Lung (tissue), 17 donors: ENCODE measurements at places on chromosomes 11 and 22. TPM values are rescaled to one million over a fixed set of nuclear protein-coding genes. Genes with fewer than 3 reads are reported as not detected.

- no peaks in the 10 kb centered on the region for H3K27me3 ChIP-seq
- H3K4me3 ChIP-seq = peak within 1 kb of the TSS; percentile 99
- peaks cover 11% of the 10 kb centered on the region for H3K36me3 ChIP-seq
- H3K27ac ChIP-seq = peak within 1 kb of the TSS; percentile 99
Measured at GRCh38 chr11:106077609-106078455, at the start of gene AASDHPPT. AASDHPPT (plus strand) TSS chr11:106077662; CDS start chr11:106077711, 49 bp downstream.

DNA sequence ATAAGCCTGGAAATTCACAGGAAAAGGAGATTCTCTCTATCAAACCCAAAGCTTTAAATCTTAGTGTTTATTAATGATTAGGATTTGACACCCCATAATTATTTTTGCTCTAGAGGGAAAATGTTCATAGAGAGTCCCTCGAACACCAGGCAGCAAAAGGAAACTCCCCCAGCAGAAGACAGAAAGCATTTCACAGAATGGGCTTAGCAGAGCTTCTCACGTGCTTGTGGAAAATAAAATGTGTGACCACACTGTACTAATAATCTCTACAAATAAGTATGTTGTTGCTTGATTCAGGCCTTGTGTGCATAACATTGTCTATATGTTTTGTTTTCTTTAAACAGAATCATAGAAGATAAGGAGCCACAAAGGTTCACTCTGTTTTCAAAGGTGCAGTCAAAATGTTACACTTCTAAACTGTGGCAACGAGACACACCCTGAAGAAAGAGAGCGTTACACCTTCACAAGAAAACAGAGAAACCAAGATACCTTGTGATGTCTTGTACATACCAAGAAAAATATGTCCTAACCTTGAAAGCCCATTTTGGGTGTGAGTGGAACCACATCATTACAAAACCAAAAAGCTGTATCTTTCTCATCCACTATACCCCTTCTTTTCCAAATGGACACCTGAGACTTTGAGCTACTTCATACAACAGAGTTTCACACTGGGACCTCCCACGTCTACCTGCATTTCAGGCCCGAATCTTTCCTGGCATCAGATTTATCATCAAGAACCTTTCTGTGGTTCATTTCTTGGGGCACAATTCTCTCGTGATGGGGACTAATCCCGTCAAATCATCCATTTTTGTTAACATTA is 282.5 kb downstream of the ETS1 start:
- no peaks in the 10 kb centered on the region for H3K36me3 ChIP-seq
- H3K27ac ChIP-seq = no peak overlapping the region
- no peak for DNase-seq
- no peaks in the 10 kb centered on the region for H3K4me1 ChIP-seq
- no peaks in the 10 kb centered on the region for H3K27me3 ChIP-seq
- H3K4me3 ChIP-seq = no peak overlapping the region

GRCh38 chr11:124644426-124645280 is 22.0 kb downstream of the TBRG1 start:
- H3K36me3 ChIP-seq = peaks cover 5% of the 10 kb centered on the region
- no peak overlapping the region for H3K27ac ChIP-seq
- peak; percentile 77 for DNase-seq
- no peak overlapping the region for H3K4me3 ChIP-seq
- no peaks in the 10 kb centered on the region for H3K4me1 ChIP-seq

- H3K4me1 ChIP-seq = no peaks in the 10 kb centered on the region
- no peak overlapping the region for H3K27ac ChIP-seq
- no peaks in the 10 kb centered on the region for H3K36me3 ChIP-seq
- no peaks in the 10 kb centered on the region for H3K27me3 ChIP-seq
- H3K4me3 ChIP-seq = no peak overlapping the region
Measured at GRCh38 chr11:86456075-86456939, 81.6 kb downstream of the CCDC81 start.

Gene PHF21B
- total RNA-seq = 0.43 TPM

Gene NCAPD3
- total RNA-seq = 23.5 TPM

Gene KRTAP5-10
- total RNA-seq = not detected

DNA sequence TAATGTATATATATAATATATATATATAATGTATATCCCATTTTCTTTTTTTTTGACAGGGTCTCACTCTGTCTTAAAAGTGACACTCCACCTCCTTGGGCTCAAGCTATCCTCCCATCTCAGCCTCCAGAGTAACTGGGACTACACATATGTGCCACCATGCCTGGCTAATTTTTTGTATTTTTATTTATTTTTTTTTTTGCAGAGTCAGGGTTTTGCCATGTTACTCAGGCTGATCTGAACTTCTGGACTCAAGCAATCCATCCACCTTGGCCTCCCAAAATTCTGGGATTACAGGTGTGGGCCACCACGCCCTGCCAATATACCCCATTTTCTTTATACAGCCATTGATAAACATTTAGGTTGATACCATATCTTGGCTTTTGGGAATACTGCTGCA is 33.9 kb upstream of the SLC22A24 start:
- H3K4me1 ChIP-seq = no peaks in the 10 kb centered on the region
- no peak overlapping the region for H3K27ac ChIP-seq
- no peaks in the 10 kb centered on the region for H3K36me3 ChIP-seq
- no peak overlapping the region for H3K4me3 ChIP-seq
- DNase-seq = no peak

DNA sequence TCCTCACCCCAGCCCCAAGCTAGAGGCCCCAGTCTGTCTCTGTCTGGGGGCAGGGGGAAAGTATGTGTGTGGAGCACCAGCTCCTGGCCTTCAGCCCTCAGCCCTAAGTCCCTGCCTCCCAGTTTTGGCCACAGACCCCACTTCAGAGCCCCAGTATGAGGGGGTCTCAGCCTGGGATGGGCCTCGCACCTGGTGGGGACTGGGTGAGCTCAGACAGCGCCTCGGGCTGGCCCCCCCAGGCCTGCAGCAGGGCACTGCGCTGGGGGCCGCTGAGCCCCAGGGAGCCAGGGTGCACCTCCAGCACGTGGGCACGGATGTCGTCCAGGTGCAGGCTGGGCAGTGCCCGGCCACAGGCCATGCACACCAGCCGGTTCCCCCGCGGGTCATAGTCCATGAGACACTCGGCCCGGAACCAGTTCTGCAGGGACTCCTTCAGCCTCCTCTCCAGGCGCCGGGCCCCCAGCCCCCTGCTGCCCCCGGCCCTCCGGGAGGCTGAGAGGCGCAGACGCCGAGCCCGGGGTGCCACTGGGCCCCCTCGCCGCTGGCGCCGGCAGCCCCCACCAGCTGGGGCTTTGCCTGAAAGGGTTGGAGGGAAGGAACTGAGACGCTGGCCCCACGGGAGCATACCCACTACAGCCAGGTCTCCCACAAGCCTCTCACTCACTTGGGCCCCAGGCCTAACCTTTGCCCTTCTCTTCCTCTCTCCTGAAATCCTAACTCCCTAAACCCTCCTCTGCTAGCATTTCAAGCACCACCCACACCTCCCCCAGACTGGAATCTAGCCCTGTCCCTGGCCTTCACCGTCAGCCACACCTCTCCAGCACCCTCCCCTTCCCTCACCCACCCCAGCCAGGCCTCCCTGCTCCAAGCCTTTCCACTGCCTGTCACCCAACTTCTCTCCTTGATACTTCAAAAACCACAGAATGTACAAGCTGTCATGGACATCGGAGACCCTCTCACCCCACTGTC is 3.6 kb downstream of the ZFTA start:
- H3K27ac ChIP-seq = no peak overlapping the region
- peaks cover 2% of the 10 kb centered on the region for H3K27me3 ChIP-seq
- peaks cover 3% of the 10 kb centered on the region for H3K4me1 ChIP-seq
- peaks cover 4% of the 10 kb centered on the region for H3K36me3 ChIP-seq

DNA sequence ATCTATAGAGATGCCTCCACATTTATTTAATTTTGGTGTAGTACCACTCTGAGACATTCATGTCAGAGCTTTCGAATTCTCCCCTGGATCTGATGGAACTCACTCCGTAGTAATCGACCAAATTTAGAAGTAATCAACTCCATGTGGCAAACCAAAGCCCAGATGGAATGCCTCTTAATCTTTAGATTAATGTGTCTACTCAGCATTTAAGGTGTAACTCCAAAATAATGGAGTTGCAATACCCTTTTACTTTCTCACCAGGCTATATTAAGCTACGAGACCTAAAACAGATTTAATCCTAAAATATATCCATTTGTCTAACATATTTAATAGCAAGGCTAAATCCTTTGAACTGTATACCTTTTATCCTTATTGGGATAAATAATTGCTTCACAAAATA is 473.3 kb downstream of the CNTN5 start:
- H3K27me3 ChIP-seq = no peaks in the 10 kb centered on the region
- H3K27ac ChIP-seq = no peak overlapping the region
- H3K4me1 ChIP-seq = no peaks in the 10 kb centered on the region
- no peak for DNase-seq

GRCh38 chr11:58626934-58627483 is 4.5 kb downstream of the CNTF start:
- no peaks in the 10 kb centered on the region for H3K4me1 ChIP-seq
- DNase-seq = no peak
- no peaks in the 10 kb centered on the region for H3K27me3 ChIP-seq
- H3K4me3 ChIP-seq = no peak overlapping the region
- no peak overlapping the region for H3K27ac ChIP-seq

DNA sequence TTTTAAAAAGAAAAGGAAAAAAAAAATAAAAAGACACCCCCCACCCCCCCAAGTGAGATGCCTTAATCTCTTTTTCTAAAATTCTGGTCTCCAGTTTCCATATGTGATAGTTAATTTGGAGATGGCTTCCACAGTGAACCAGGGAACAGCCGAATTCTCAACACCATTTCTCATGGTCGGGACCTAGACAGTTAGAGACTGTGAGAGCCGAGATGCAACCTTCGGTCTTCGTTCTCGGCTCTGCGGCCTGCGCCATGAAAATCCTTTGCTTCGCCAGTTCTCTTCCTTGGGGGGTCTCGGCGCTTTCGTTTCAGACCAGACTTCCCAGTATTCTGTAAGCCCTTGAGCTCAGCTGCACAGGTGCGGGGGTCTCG is 723 bp downstream of the CACNG2 start:
- no peak overlapping the region for H3K27ac ChIP-seq
- peaks cover 17% of the 10 kb centered on the region for H3K27me3 ChIP-seq
- no peaks in the 10 kb centered on the region for H3K4me1 ChIP-seq
- no peak overlapping the region for H3K4me3 ChIP-seq

- H3K4me3 ChIP-seq = no peak overlapping the region
- H3K27ac ChIP-seq = no peak overlapping the region
- peaks cover 2% of the 10 kb centered on the region for H3K4me1 ChIP-seq
- no peaks in the 10 kb centered on the region for H3K36me3 ChIP-seq
- H3K27me3 ChIP-seq = no peaks in the 10 kb centered on the region
Measured at GRCh38 chr22:47160781-47161520, 398.5 kb downstream of the TBC1D22A start.

DNA sequence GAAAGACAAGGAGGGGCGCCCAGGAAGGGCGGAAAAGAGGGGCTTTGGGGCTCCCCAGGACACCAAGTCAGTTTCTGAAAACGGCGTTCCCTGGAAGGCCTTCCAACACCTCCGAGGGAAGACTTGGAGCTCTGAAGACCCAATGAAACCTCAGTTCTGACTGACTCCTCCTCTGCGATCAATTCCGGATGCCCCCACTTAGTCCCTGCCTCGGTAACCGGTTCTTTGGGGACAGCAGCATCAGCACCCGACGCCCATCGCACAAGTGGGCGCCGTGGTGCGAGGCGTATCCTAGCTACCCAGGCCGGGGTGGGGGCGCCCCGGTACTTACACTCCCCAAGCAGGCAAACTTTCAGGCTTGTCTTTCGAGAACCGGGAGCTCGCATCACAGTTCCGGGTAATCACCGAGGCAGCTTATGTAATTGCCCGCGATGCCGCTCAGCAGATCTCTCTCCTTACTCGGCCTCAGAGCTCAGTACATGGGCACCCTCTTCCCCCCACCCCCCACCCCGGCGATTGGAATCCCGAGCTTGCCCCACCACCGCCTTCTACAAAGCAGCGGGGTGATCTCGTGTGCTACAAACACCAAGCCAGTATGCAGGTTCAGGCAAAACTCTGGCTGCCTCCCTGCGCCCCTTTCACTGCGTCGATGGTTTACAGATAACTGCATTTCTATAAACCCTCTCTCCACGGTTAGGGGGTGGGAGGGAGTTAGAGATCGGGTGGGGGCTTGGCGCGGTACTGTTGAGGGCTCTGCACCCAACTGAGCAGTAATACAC is 2.0 kb downstream of the TENM4 start:
- H3K27me3 ChIP-seq = peaks cover 48% of the 10 kb centered on the region
- H3K36me3 ChIP-seq = no peaks in the 10 kb centered on the region
- no peak overlapping the region for H3K4me3 ChIP-seq
- peak; percentile 23 for DNase-seq
- H3K4me1 ChIP-seq = peaks cover 34% of the 10 kb centered on the region

- no peak overlapping the region for H3K27ac ChIP-seq
- H3K4me1 ChIP-seq = no peaks in the 10 kb centered on the region
- peaks cover 24% of the 10 kb centered on the region for H3K36me3 ChIP-seq
- no peak overlapping the region for H3K4me3 ChIP-seq
- no peak for DNase-seq
- H3K27me3 ChIP-seq = no peaks in the 10 kb centered on the region
Measured at GRCh38 chr11:12263141-12263693, 114.2 kb upstream of the PARVA start.

DNA sequence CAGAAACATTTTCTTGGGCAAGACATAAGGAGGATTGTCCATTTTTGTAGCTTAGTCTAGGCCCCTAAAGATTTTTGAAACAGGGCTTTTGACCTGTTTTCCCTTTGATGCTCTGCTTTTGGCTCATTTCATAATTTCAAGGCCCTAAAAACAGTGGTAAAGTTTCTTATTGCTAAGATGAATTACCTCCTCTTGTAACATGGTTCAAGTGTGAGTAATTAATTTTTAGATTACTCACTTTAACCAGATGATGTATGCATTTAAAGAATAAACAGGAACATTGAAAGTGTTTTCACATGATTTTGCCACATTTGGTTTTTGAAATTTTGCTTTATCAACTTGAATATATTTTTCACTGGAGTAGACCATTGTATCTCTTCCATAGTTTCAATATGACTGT is 1.2 kb downstream of the RAG2 start:
- no peaks in the 10 kb centered on the region for H3K27me3 ChIP-seq
- peaks cover 5% of the 10 kb centered on the region for H3K4me1 ChIP-seq
- no peak overlapping the region for H3K27ac ChIP-seq
- no peaks in the 10 kb centered on the region for H3K36me3 ChIP-seq
- no peak for DNase-seq
- H3K4me3 ChIP-seq = no peak overlapping the region

Gene PAMR1
- 1.8 TPM for total RNA-seq

Gene TIMP3
- total RNA-seq = 251 TPM

- H3K27ac ChIP-seq = no peak overlapping the region
- H3K27me3 ChIP-seq = no peaks in the 10 kb centered on the region
- peaks cover 5% of the 10 kb centered on the region for H3K36me3 ChIP-seq
- peaks cover 16% of the 10 kb centered on the region for H3K4me1 ChIP-seq
- no peak overlapping the region for H3K4me3 ChIP-seq
Measured at GRCh38 chr22:41567512-41567768, 6.6 kb downstream of the CSDC2 start.

DNA sequence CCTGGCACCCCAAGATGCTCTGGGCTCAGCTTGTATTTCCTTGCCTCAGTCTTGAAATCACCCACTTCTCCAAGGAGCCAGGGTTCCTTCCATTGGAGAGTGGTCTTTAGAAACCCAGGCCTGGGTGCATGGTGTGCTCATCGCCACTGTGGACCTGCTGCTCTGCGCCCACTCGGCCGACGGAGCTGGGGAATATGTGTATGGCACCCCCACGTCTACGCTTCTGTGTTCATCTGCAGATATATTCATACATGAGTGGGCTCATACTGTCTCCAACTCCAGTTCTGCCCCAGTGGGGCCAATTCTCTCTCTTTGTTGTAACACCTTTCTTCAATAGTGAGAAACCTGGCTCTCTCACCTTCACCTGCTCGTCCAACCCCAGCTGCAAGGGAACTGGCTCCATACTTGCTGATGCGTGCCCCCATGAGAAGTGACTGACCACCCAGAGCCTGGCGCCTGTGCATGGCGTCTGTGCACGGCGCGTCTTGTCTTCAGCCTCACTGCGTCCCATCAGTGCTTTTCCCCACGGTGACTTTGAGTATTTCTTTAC is 39.8 kb downstream of the KCNQ1 start:
- DNase-seq = no peak
- H3K4me3 ChIP-seq = no peak overlapping the region
- no peak overlapping the region for H3K27ac ChIP-seq
- no peaks in the 10 kb centered on the region for H3K4me1 ChIP-seq
- H3K27me3 ChIP-seq = no peaks in the 10 kb centered on the region
- H3K36me3 ChIP-seq = no peaks in the 10 kb centered on the region
